OCI-LY7 (cell line): ENCODE measurements at places on chromosomes 2 and 18.

GRCh38 chr2:202564226-202564625 lies 70.5 kb upstream of the FAM117B start:
- DNase-seq = no peak

DNA sequence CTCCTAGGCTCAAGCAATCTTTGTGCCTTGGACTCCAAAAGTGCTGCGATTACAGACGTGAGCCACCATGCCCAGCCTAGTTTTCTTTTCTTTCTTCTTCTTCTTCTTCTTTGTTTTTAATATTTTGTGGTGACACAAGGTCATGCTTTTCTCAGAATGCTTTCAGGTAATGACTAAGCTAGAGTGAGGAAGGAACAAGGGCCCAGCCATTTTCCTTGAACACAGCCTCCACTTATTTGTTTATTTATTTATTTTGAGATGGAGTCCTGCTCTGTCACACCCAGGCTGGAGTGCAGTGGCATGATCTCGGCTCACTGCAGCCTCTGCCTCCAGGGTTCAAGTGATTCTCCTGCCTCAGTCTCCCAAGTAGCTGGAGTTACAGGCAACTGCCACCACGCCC lies 74.3 kb upstream of the ST3GAL5 start:
- DNase-seq = no peak

- DNase-seq = no peak
These were observed 105.9 kb downstream of the ANKRD44 start for GRCh38 chr2:197204519-197205250.

DNA sequence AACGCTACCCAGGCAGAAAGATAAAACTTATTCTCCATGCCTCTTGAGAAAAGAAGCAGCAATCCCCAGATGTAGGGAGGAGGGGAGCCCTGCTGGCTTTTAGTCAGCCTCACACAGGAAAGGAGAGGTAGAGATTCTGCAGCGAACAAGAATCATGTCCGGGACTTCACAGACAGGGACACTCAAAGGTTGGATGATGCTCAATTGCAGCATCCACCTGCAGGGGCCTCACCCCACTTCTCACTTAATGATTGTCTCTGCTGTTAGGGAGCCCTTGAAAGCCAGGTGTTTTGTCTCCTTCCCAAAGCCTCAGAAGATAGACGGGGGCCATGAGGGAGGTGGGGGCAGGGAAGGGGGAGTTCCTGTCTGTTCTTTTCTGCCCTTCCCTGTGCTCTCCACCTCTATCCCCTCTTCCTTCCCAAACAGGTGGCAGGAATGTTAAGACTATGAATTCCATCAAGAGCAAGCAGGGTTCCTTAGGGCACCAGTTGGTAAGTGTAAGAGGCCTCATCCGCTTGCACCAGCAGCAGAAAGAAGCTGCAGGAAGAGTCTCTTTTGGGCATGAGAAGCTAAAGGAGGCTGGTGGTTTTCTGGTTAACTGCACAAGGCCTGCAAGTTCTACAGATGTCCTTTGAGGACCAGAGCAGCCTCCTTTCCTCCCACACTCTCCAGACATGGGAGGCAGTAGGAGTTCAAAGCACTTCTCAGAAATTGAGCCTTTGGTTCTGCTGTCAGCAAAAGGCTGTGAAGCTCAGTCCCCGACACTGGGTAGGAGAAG lies 154.7 kb upstream of the TNP1 start:
- no peak for DNase-seq

GRCh38 chr18:38612904-38613303 lies 1047.3 kb upstream of the CELF4 start:
- no peak for DNase-seq
